ENCODE measurements at places on chromosomes 3 and 15. TPM values are rescaled to one million over a fixed set of nuclear protein-coding genes. Genes with fewer than 3 reads are reported as not detected.

DNA sequence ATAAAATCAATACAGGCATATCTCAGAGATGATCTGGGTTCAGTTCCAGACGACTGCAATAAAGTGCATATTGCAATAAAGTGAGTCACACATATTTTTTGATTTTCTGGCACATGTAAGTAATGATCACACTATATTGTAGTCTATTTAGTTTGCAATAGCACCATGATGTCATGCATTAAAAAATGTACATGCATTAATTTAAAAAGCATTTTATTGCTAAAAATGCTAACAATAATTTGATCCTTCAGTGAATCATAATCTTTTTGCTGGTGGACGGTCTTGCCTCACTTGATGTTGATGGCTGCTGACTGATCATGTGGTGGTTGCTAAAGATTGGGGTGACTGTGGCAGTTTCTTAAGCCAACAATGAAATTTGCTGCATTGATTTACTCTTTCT lies 511.1 kb downstream of the OTOL1 start:
- DNase-seq = no peak

- no peak for DNase-seq
Observed at GRCh38 chr3:157830556-157831236, 275.5 kb downstream of the SHOX2 start.

DNA sequence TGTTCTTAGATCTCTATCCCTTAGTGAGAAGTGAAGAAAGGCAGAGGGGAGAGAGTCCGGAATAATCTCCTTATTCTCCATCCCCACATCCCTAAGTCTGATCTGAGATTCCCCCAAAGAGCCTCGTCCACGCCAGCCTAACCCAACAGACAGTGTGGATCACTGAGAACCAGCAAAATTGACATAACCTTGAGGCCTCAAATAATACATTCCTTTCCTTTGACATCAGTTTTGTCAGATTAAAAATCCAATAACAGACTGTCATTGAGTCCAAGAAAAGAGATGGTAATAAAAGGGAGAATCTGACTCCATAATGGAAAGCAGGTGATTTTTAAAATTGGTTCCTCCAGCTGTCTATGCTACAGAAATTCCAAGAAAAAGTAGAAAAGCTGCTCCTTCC lies 7.7 kb upstream of the SIAH2 start:
- peak; percentile 52 for DNase-seq

ERICH6 gene
- 0.55 TPM for polyA plus RNA-seq

WDR49 gene
- polyA plus RNA-seq = 0.13 TPM

DNA sequence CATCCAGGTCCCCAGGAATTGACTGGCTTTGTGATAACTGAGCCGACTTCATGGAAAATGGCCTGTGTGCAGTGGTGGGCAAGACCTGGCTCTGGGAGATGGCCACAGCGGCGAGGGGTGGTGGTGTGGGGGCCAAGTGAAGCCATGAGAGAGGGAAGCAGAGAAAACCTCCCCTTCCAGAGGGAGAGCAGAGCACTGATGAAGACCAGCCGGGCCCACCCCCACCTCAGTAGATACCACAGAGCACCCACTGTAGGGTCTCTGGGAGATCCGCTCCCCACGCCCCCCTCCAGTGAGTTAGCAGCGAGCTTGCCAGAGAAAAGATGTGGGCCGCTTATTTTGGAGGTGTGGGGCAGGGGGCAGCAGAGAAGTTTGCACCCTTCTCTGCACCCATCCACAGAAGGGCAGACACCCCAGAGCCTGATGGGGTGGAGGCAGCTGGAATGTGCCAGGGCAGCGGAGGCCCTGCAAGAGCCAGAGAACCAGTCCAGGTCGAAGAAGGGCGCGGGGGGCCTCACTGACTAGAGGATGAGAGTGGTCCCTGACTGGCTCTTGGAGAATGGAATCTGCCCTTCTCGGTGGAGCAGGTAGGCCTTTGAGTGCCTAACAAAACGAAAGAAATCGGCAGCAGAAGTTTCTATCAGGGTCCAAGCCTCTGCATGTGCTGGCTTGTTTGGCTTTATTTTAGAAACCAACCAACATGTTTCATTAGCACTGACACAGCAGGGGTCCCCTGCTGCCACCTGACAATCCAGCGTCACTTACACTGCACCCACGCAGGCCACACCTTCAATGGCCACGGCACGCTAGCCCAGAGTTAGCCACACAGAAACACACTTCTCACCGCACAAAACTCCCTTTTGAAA lies 28.3 kb downstream of the MELTF start:
- DNase-seq = no peak

SEMA3B gene
- polyA plus RNA-seq = 49.9 TPM

DNA sequence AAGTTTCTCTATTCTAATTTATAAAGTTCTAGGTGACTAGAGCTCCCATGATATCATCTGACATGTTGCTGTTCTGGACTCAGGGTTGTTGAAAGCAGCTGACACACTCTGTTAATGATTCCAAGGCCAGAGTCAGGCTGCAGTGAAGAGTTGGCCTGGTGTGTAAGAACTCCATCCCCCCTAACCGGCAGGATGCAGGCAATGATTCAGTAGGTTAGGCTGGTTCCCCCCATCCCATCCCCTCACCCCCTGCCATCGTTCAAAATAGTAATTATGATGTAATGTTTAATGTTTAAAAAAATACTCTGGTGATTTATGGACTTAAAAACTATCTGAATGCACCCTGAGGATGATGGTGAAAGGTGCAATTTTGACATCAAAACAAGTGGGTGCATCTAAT lies 4.6 kb upstream of the TRIM71 start:
- DNase-seq = no peak

DNA sequence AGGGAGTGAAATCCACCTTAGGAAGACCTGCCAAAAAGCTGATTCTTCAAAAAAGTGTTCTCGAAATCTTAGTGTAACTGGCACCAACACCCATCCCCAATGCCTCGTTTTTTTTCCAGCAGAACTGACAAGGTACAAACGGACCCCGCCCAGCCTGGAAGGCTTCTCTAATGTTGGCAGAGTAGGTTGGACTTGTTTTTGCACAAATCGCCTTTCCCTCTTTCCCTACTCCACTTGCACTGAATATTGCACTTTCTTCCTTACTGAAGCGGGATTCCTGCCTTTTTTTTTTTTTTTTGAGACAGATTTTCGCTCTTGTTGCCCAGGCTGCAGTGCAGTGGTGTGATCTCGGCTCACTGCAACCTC lies 544 bp upstream of the TIMMDC1 start:
- DNase-seq = peak; percentile 63

MAP1A gene
- 42.4 TPM for polyA plus RNA-seq

ASB7 gene
- polyA plus RNA-seq = 8.5 TPM

HHATL gene
- 47.8 TPM for polyA plus RNA-seq

DNA sequence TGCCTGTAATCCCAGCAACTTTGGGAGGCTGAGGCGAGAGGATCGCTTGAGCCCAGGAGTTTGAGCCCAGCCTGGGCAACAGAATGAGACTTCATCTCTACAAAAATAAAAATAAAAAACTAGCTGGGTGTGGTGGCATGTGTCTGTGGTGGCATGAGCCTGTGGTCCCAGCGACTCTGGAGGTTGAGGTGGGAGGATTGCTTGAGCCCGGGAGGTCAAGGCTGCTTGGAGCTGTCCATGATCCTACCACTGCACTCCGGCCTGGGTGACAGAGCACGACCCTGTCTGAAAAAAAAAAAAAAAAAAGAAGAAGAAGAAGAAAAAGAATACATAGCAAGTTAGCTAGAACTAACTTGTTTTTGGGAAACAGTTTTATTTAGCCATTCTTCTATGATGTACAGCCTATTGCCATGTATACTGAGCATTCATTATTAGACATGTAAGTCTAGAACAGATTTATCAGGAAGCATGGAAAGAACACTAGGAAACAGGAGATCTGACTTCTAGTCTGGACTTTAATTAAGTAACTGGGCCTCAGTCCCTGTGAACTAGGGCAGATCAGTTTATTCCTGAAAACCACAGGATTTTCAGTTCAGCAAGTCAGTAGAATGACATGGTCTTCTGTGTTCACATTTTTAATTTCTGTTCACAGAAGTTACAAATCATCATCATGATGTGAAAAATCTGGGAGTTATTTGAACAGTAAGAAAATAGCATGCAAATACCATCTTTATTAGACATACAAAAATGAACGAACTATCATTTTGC lies 65.5 kb downstream of the KAT2B start:
- DNase-seq = no peak

- no peak for DNase-seq
Observed at GRCh38 chr3:7788881-7789280, 712.7 kb upstream of the LMCD1 start.

TEX9 gene
- 2.5 TPM for polyA plus RNA-seq

RTP1 gene
- 0.11 TPM for polyA plus RNA-seq

- no peak for DNase-seq
Observed at GRCh38 chr3:65669163-65669875, 369.4 kb downstream of the MAGI1 start.

SLC22A14 gene
- polyA plus RNA-seq = 0.28 TPM

GRCh38 chr3:134952371-134952770 lies 157.3 kb downstream of the EPHB1 start:
- DNase-seq = no peak

DNA sequence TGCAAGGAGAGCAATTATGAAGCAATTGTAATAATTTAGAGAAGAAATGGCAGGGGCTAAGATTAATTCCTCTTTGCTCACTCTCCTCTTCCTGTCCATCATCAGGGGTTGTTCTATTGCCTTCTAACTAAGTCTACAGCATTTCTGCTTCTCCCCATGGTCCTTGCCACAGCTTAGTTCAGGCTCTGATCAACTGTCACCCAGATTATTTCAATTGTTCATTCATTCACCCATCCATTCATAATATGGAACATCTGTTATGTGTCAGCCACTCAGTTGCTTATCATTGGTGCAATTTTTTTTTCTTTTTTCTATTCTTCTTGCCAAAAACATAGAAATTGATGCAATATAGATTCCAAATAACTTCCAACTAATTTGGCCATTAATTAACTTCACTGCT lies 93.2 kb downstream of the CD47 start:
- DNase-seq = no peak

GRCh38 chr15:60583194-60583593 lies 104.3 kb upstream of the ICE2 start:
- no peak for DNase-seq

DNA sequence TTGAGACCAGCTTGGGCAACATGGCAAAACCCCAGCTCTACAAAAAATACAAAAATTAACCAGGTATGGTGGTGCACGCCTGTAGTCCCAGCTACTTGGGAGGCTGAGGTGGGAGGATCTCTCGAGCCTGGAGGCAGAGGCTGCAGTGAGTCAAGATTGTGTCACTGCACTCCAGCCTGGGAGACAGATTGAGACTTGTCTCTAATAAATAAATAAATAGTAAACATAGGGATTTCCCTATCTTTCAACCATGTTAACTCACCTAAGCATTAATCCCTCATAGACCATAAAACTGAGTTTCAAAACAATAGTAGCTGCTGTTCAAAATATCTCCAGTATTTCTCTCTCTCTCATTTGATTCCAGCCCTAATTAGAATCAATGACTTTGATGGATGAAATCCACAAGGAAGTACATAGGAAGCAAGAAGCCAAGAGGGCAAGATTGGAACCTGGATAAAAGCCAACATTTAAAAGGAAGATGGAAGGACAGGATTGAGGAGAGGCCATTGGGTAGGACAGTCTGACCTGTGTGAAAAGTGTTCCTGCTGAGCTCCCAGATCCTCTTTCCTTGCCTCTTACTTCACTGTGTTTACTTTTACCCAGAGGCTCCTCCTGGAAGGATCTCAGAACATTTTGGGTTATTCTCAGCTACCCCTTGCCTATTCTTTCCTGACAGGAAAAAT lies 12.4 kb upstream of the TTBK2 start:
- no peak for DNase-seq

KCNAB1 gene
- polyA plus RNA-seq = 5.3 TPM

APOD gene
- polyA plus RNA-seq = 33.1 TPM

PARL gene
- 29.5 TPM for polyA plus RNA-seq

- DNase-seq = no peak
Observed at GRCh38 chr3:40308725-40309417, 636 bp upstream of the EIF1B start.

DNA sequence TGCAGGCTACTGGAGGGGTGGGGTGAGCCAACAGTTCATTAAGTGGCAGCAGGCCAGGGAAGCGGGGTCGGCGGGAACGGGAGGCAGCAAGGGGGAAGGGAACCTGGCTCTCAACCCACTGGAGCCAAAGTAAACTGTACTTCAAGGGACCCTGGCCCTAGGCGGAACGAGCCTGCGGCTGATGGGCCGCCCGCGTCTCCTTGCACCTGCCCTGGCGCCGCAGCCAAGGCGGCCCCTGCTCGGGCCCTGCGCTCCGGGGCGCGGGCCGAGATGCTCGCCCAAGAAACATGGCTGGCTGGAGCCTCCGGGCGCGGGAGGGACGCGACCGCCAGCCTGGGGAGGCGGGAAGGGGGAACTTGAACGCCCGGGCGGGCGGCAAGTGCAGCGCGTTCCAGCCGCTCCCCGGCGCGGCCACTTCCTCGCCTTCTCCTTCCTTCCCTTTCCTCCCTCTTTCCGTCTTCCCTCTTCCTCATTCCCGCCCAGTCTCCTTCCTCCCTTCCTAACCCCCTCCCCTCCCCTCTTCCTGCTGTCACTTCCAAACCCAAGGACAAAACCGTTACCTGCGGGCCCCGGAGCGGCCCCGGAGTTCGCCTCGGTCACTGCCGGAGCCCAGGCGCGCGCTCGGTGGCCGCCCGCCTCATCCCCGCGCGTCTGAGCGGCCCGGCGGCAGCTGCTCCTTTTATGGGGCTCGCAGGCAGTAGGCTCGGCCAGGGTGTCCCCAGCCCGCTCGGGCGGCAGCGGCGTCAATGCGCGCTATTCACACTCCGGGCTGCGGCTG lies 489.7 kb downstream of the MAGI1 start:
- DNase-seq = peak; percentile 40

GRCh38 chr3:192851821-192852372 lies 65.8 kb downstream of the MB21D2 start:
- no peak for DNase-seq

ISL2 gene
- not detected for polyA plus RNA-seq

CCDC54 gene
- polyA plus RNA-seq = 4.8 TPM

GRCh38 chr15:57375827-57376695 lies at the start of gene CGNL1:
Gene CGNL1 (plus strand): TSS chr15:57376505. CDS start chr15:57438000, 61,495 bp downstream.
- DNase-seq = no peak

ZMYND10 gene
- polyA plus RNA-seq = 0.94 TPM

- DNase-seq = peak; percentile 2
Observed at GRCh38 chr3:122825460-122825859, 30.6 kb downstream of the SLC49A4 start.

DNA sequence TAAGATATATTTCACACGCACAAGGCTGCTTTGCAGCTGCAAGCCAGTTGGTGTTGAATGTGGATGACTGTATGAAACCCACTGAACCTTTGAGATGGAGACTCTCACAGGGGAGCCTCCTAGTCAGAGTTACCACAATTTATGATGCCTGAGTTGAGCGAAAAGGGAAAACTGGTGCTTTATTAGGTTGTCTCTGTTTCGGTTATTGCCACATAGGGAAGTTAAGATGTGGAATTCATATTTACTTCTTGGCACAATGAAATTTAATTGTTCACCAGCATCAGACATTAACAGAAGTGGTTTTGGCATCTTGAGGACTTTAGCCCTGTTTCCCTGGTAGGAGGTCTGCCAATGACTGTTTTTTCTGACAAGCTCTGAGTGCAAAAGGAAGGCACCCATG lies 358.2 kb downstream of the SQOR start:
- no peak for DNase-seq
